Activated CD4-positive, alpha-beta T cell treated with anti-CD3 and anti-CD28 coated beads, Interleukin-2, amount 50 U/mL, for 48 hours (primary cell): ENCODE measurements at places on chromosomes 5 and 9.

DNA sequence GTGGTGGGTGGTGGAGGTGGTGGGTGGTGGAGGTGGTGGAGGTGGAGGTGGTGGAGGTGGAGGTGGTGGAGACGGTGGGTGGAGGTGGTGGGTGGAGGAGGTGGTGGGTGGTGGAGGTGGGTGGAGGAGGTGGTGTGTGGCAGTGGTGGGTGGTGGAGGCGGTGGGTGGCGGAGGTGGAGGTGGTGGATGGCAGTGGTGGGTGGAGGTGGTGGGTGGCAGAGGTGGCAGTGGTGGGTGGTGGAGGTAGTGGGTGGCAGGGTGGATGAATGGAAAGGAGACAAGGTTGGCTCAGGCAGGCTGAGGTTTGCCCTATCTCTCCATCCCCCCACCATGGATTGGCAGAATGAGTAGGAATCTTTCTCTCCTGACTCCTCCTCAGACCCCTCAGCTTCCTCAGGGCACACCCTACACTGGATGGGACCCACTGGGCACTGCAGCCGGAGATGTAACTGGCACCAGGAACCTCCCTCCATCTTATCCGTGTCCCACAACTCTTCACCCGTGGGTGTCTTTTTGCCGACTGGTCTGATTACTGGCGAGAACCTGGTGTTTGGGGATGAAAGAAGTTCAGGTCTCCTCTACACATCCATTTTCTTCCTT is 166.3 kb downstream of the C9orf50 start:
- DNase-seq = no peak

DNA sequence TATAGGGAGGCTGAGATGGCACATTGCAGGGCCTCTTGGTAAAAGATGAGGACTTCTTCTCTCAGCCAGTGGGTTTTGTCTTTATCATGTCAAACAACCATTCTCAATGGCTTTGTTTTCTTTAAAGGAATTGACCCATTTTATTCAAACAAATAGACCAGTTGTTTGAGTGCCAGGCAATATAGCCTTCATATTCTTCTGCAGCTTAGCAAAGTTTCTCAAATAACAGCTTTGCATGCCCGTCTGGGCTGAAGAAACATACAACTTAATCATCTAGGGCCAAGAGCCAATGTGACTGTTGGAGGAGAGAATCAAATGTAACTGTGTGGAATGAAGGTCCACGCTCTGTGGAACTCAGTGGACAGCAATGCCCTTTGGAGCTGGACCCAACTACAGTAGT is 57.4 kb upstream of the ADRA1B start:
- DNase-seq = no peak

GRCh38 chr9:127949827-127950512 is 12.3 kb upstream of the DPM2 start:
- DNase-seq = no peak

DNA sequence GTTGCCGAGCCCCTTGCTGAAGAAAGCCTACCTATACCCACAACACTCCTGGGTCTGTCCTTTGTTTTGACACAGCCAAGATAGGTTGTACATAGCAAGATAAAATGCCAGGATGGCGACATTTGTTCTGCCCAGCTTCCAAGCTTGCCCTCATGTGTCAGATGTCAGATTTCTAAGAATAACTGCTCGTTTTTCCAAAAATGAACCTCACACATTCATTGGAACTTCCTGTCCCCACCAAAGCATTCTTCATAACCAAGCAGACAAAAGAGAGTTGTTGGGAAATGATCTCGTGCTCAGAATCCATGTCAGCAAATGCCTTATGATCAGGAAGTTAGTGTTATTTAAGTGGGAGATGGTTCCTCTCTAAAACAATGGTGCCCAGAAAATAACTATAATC is 210.1 kb downstream of the ZNF608 start:
- DNase-seq = no peak

- DNase-seq = no peak
These were observed at the start of gene FGF1 for GRCh38 chr5:142685418-142686209. Gene FGF1 (minus strand): TSS chr5:142686090. CDS start chr5:142614127, 71,963 bp downstream.

- DNase-seq = no peak
These were observed 69.9 kb upstream of the NAA35 start for GRCh38 chr9:85871008-85871407.

DNA sequence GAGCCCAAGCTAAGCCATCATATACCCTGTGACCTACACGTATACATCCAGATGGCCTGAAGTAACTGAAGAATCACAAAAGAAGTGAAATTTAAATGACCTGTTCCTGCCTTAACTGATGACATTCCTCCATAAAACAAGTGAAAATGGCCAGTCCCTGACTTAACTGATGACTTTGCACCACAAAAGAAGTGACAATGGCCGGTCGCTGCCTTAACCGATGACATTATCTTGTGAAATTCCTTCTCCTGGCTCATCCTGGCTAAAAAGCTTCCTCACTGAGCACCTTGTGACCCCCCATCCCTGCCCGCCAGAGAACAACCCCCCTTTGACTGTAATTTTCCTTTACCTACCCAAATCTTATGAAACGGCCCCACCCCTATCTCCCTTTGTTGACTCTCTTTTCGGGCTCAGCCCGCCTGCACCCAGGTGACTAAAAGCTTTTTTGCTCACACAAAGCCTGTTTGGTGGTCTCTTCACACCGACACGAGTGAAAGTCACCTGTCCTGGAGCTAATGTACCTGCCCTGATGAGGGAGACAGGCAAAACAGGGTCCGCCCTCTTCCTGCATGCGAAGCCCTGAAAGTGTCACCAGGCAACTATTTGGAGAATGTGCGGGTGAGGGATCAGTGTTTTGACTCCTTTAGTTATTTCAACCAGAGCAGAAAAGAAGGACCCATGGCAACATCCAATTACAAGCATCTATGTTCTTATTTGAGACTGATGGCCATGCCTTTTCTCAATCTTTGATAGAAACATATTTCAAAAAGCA is 266.1 kb downstream of the SMARCA2 start:
- DNase-seq = no peak

GRCh38 chr9:73176450-73176875 is 24.8 kb downstream of the ANXA1 start:
- no peak for DNase-seq

GRCh38 chr9:72305102-72305546 is 59.9 kb downstream of the ZFAND5 start:
- peak; percentile 3 for DNase-seq

- peak; percentile 36 for DNase-seq
These were observed 536 bp upstream of the COMMD10 start for GRCh38 chr5:116084287-116084691.

DNA sequence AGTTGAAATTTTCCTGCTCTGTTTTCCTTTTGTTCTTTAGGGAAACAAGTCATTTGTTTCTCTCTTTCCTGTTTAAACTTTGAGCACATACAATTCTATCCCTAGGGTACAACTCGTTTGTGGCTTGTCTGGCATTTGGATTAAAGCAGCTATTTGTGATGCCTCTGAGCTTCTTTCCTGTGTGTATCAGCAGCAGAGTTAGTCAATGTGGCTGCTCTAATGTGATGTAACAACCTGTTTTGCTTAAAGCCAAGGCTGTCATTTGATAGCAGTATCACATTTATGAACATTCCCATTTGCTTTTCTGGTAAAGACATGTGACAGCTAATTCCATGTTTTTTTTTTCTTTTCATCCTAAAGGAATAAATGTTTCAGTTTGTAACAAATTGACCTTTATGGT is 314.3 kb upstream of the CHD1 start:
- no peak for DNase-seq

DNA sequence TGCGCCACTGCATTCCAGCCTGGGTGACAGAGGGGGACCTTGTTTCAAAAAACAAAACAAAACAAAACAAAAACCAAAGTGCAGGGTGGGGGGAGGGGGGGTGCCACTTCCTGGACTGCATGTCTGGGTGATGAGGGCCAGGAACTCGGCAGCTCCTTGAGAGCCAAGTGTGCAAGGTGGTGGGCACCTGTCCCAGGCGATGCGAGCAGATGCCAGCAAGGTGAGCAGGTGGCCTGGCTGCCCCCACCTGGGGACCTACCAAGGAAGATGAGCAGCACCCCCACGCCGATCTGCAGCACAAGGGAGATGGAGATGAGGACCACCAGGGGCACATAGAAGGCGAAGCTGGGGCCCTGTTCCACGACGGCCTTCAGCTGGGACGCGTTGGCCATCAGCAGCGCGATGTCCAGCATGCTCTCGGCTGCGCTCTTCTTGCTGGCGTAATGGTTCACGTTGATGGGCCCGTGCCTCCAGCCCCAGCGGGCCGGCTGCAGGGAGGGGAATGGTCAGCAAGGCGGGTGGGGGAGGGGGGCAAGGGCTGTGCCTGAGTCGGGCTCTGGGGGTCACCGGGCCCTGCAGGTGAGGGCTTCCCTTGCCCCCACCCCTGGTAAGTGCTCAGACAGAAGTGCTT is 7.8 kb downstream of the NINJ1 start:
- no peak for DNase-seq

- DNase-seq = no peak
These were observed 13.1 kb upstream of the CARD19 start for GRCh38 chr9:93082841-93083411.

- DNase-seq = no peak
These were observed 58.1 kb downstream of the ROR2 start for GRCh38 chr9:91891915-91892314.

DNA sequence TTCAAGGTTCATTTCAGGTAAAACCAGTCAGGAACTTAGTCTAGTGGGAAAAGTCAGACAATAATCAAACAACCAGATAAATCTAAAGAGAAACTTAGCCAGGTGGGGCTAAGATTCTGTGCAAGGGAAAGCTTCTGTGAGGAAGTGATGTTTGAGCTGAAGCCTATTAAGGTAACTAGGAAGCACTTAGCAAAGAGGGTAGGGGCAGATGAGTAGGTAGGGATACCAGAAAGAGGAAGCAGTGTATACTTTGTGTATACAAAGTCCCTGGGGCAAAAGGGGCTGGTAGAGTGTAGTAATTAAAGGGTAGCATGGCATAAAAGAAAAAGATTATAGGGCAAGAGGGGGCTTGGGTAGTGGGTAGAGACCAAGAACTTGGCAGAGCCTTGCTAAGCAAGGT is 3.6 kb upstream of the SPATA24 start:
- no peak for DNase-seq

DNA sequence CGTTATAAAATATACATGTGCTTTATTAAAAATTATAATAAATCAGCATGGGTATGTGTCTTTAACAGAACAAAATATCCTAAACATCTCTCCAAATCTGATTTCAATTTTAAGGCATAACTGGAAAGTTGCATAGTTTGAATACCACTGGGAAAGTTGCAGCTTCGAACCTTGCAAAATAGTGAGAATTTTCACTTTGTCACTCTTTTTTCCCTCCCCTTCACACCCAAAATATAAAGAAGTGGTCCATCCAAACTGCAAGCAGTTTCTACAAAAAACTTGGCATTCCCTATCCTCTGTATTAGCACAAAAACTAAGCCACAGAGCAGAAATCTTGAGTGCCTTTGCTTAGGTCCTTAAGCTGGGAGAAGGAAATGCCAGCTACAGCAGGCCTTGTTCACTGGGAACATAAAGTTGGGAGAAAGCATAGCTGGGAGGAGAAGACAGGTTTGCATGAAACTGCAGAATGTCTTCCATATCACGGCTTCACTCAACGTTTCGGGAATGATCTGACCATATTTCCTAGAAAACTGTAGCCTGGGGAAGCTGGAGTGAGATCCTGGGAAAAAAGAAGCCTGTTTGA is 400.3 kb downstream of the EBF1 start:
- DNase-seq = no peak

GRCh38 chr9:105500108-105500766 is 52.4 kb downstream of the FSD1L start:
- no peak for DNase-seq

GRCh38 chr9:120911295-120911837 is 15.2 kb downstream of the TRAF1 start:
- DNase-seq = no peak

DNA sequence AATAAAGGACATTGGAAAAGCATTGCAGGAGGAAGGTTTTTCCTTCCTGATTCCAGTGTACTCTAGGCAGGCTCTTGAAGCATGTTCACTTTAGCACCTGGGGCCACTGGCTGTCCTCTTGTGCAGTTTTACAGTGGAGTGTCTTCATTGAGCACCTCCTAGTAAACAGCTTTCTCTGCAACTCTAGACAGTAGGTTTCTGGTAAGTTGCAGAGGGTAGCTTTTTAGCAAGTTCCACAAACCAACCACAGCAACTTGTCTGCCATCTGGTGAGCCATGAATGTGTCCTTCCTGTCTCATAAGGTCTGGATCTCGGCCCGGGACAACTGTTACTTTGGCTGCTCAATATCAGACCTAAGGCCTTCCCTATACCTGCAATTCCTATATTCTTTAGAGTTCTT is 488.0 kb downstream of the MAN2A1 start:
- DNase-seq = no peak

DNA sequence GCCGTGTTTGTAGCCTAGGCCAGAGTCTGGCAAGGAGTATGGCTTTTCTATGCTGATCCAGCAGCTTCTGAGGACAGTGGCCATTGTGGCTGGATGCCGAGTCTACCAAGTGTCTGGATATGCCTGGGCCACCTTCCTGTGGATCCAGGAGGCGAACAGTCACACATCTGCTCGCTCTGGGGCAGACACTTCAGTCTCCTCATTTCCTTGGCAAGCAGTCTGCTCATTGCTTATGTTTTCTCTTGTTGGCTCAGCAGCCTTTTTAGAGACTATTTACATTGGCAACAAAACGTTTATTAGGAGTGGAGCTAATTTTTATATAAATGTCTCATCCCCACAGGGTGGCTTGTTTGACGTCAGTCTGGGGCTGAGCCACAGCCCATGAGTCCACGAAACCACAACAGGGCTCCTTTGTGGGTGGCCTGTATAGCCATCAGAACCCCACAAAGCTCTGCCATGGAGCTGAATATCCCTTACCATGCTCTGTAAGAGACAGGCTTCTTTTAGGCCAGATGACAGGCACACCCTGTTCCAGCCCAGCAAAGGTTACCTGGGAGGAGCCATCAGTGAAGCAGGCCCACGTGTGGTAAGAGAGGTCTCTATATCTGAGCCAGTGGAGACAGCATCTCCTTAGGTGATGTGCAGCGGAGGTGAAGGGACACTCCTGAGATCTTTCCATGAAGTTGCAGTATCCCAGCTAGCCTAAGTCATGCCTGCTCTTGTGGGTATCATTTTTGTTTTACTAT is 221.7 kb downstream of the DIRAS2 start:
- DNase-seq = no peak

- peak; percentile 18 for DNase-seq
These were observed 6.4 kb upstream of the GLIS3 start for GRCh38 chr9:4306066-4306776.

DNA sequence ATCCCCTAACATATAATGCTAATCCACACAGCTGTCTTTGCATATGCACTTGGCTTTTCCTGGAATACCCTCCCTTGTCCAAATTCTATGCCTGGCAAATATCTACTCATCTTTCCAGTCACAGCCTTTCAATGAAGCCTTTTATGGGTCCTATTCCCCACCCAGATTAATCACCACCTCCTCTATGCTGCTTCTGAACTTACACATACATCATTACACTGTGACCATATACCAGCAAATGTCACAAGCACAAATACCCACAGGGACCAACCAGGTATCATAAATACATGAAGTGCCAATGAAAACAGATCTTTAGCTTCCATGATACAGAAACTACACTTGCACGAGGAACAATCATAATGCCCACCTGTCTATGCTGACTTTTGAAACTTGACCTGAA is 22.3 kb downstream of the LPAR1 start:
- no peak for DNase-seq

GRCh38 chr5:135560858-135561257 is 17.9 kb downstream of the CXCL14 start:
- peak; percentile 86 for DNase-seq
